Nephron progenitor cell (in vitro differentiated cells): ENCODE measurements at places on chromosomes 2 and 18.

DNA sequence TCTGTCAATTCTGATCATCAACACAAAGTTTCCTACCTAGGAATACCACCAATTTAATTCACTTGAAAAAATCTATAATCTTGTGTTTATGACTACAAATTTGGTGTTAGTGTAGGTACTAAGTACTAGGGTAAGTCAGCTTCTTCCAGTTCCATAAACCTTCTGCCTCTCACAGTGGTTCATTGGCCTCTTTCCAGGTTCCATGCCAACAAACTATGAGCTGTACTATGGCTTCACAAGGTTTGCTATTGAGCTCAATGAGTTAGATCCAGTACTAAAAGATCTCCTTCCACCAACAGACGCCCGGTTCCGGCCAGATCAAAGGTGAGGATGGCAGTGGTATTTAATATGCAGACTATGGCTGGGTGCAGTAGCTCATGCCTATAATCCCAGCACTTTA, 58.8 kb downstream of the PRKRA start:
- peaks cover 26% of the 10 kb centered on the region for H3K36me3 ChIP-seq
- no peak overlapping the region for H3K27ac ChIP-seq
- no peak for DNase-seq
- H3K4me3 ChIP-seq, result no peak overlapping the region
- H3K4me1 ChIP-seq, result peaks cover 14% of the 10 kb centered on the region

DNA sequence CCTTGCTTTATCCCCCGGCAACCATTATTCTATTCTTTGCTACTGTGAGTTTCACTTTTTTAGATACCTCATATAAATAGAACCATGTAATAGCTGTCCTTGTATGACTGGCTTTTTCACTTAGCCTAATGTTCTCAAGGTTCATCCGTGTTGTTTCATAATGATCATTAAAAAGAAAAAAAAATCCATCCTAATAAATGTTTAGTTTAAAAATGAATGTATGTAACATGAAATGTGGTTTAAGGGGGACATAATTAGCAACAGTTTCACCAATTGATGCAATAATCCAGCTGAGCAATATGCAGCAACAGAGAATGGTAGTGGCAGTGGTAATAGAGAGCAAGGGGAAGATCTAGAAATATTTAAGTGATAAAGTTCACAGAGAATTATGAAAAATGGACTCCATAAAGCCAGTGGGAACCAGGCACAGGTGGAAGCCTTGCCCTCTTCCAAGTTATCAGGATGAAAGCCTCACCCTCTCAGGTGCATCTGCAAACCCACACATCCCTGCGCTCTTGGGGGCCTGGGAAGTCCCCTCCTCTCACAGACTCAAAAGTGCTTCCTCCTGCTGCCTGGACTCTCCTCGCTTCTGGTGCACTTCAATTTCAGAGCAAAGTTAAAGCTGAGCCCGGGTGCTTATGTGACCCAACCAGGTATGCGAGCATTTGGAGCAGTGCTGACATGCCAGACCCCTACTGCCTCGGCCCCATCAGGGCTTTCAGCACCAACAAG, 1403.3 kb upstream of the SLC39A10 start:
- no peak overlapping the region for H3K27ac ChIP-seq
- H3K4me1 ChIP-seq, result peaks cover 11% of the 10 kb centered on the region
- no peak for DNase-seq
- no peaks in the 10 kb centered on the region for H3K27me3 ChIP-seq
- no peak overlapping the region for H3K4me3 ChIP-seq

- H3K4me1 ChIP-seq, result peaks cover 41% of the 10 kb centered on the region
- peaks cover 13% of the 10 kb centered on the region for H3K36me3 ChIP-seq
- DNase-seq, result no peak
- H3K27me3 ChIP-seq, result no peaks in the 10 kb centered on the region
Observed at GRCh38 chr2:222652491-222653255, 3.2 kb downstream of the FARSB start.

DNA sequence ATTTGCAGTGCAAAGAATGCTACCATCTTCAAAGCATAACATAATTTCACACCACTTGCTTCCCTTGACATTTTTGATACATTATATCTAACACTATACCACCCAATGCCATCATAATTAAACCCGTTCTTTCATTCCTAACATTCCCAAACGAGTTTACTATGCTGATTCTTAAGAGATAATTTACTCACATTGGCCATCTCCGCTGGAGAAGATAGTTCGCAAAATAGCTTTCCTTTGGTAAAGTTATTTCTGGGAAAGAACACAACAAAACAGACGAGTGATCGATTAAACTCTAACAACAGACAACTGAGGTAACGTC, 716 bp downstream of the MMADHC start:
- no peak for DNase-seq
- peaks cover 42% of the 10 kb centered on the region for H3K4me1 ChIP-seq
- H3K27ac ChIP-seq, result peak overlapping the region; percentile 99
- peak overlapping the region; percentile 97 for H3K4me3 ChIP-seq

DNA sequence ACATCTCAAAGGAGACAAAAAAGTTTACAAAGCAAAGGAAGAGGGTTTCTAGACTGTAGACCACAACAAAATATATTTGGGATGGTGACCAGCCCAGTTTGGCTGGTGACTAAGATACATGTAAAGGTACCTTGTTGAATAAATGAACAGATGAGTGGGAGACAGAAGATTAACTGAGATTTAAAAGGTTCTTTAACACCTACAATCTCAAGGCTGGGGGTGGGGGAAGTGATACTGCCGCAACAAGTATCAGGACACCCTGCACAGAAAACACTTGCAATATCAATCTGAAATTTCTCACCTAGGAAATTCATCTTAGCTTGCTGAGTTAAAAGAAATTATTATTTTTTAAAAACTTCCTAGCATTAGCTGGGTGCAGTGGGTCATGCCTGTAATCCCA, 8.3 kb downstream of the RNF149 start:
- H3K27ac ChIP-seq, result peak overlapping the region; percentile 24
- H3K36me3 ChIP-seq, result peaks cover 50% of the 10 kb centered on the region
- no peak for DNase-seq
- no peaks in the 10 kb centered on the region for H3K27me3 ChIP-seq
- no peak overlapping the region for H3K4me3 ChIP-seq
- H3K4me1 ChIP-seq, result peaks cover 19% of the 10 kb centered on the region

GRCh38 chr2:167471734-167472133, 583.5 kb downstream of the XIRP2 start:
- DNase-seq, result no peak
- no peaks in the 10 kb centered on the region for H3K27me3 ChIP-seq
- H3K4me3 ChIP-seq, result no peak overlapping the region
- H3K27ac ChIP-seq, result no peak overlapping the region

GRCh38 chr18:50080316-50080715, 114.6 kb downstream of the MYO5B start:
- H3K27ac ChIP-seq, result no peak overlapping the region
- no peak for DNase-seq
- H3K4me1 ChIP-seq, result no peaks in the 10 kb centered on the region
- no peaks in the 10 kb centered on the region for H3K36me3 ChIP-seq
- no peak overlapping the region for H3K4me3 ChIP-seq
- peaks cover 33% of the 10 kb centered on the region for H3K27me3 ChIP-seq

DNA sequence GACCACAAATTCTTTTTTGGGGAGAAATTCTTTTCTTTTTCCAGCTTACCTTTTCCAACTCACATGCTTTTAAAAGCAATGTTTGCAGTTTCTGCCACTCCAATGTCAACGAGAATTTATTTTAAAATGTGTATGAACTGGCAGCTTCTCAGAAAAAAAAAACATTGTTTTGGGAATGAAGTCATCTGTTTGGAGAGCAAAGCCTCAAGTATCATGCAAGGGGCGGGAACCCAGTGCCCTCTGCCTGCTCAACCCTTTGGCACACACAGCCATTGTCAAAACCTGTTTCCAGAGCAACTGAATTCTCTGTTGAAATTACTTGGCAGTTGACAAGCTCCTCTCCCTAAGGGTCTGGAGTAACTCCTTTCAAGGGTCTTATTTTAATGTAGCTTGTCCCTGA, 128.5 kb downstream of the QPCT start:
- DNase-seq, result no peak
- no peaks in the 10 kb centered on the region for H3K4me1 ChIP-seq
- no peaks in the 10 kb centered on the region for H3K36me3 ChIP-seq
- no peak overlapping the region for H3K4me3 ChIP-seq
- no peak overlapping the region for H3K27ac ChIP-seq

DNA sequence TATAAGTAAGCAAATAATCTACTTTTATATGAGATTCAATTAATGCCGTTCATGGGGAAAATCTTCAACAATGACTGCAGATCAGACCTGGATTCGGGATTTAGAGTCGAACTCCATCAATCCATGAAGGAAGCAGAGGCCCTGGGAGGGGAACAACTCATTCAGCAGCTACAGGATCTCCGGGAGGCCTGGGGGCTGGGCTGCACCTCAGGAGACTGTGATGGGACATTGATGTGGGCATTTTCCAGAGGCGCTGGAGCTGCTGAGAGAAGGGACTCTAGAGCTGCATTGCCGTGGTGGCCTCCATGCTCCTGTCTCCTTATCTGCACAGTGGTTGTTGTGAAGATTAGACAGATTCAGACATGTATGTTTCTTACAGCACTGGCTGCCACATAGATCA, 76.9 kb downstream of the MYT1L start:
- no peak overlapping the region for H3K4me3 ChIP-seq
- peaks cover 8% of the 10 kb centered on the region for H3K27me3 ChIP-seq
- H3K36me3 ChIP-seq, result no peaks in the 10 kb centered on the region
- no peak overlapping the region for H3K27ac ChIP-seq
- DNase-seq, result no peak

GRCh38 chr2:147548451-147548850, 296.4 kb upstream of the ACVR2A start:
- no peak overlapping the region for H3K4me3 ChIP-seq
- H3K27me3 ChIP-seq, result no peaks in the 10 kb centered on the region
- no peak overlapping the region for H3K27ac ChIP-seq
- no peaks in the 10 kb centered on the region for H3K36me3 ChIP-seq
- no peaks in the 10 kb centered on the region for H3K4me1 ChIP-seq
- no peak for DNase-seq

DNA sequence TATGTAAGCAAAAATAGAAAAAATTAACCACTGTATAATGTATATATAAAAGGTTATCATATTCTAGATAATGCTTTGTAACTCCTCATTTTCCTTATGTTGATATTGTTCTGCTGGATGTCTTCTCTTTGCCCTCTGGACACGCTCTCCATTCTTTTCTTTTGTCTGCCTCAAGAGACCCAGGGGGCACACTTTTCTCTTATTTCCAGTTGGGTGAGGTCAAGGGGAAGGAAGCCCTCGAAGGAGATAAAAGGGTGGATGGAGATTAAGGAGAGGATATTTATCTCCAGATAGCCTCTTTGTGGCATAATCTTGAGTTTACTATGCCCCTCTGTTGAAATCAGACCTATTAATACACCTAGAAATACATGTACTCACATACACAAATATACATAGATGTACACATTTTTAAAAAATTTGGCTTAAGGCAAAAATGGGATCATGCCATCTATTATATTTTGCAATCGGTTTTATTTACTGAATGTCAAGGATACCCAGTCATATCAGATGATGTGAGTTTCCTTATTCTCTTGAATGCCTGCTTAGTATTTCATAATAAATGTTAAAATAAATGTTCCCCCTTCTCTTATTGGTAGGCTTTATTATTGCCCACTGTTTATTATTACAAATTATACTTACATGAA, 65.3 kb downstream of the LCLAT1 start:
- peak overlapping the region; percentile 21 for H3K4me3 ChIP-seq
- H3K36me3 ChIP-seq, result peaks cover 30% of the 10 kb centered on the region
- no peak for DNase-seq
- peaks cover 2% of the 10 kb centered on the region for H3K27me3 ChIP-seq
- H3K4me1 ChIP-seq, result peaks cover 47% of the 10 kb centered on the region

DNA sequence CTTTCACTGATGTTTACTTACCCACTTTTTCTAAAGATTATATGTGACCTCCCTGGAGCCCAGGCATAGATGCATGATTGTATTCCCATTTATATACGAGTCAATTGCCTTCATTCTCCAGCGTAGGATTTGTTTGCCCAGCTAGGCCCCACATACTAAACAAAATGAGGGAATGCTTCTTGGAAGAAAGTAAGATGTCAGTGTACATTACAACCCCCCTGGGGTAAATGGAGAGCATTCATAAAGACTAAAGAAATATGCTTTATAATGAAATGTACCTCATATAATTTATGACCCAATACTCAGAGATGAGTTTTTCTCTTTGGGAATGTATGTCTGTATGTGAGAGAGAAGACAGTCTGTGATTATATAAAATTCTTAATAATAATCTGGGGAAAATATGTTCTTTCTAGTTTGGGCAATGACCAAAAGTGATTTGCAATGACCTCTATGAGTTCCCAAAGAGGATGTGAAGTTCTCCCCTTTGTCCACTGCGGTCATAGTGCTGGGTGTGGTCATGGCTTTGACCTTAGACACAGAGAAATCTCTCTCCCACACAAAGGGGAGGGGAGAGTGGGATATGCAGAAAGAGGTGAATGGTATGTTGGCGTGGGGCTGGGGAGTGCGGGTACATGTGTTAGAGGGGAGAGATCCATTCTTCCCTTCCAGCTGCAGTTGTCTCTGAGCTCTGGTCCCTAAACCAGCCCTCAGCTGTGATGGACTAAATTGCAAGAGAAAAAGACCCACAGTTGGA, 175.6 kb downstream of the EN1 start:
- peaks cover 20% of the 10 kb centered on the region for H3K4me1 ChIP-seq
- no peak for DNase-seq
- H3K27ac ChIP-seq, result no peak overlapping the region
- H3K4me3 ChIP-seq, result no peak overlapping the region

- H3K36me3 ChIP-seq, result no peaks in the 10 kb centered on the region
- H3K27me3 ChIP-seq, result no peaks in the 10 kb centered on the region
- no peak for DNase-seq
- H3K27ac ChIP-seq, result no peak overlapping the region
- H3K4me3 ChIP-seq, result no peak overlapping the region
Observed at GRCh38 chr2:141698500-141698899, 432.3 kb downstream of the LRP1B start.

- peaks cover 14% of the 10 kb centered on the region for H3K4me1 ChIP-seq
- no peaks in the 10 kb centered on the region for H3K36me3 ChIP-seq
- no peak overlapping the region for H3K4me3 ChIP-seq
- H3K27me3 ChIP-seq, result peaks cover 16% of the 10 kb centered on the region
- DNase-seq, result no peak
Observed at GRCh38 chr2:9982248-9982647, 30.8 kb downstream of the GRHL1 start.

- H3K4me1 ChIP-seq, result no peaks in the 10 kb centered on the region
- H3K27ac ChIP-seq, result no peak overlapping the region
- H3K27me3 ChIP-seq, result peaks cover 8% of the 10 kb centered on the region
- no peak overlapping the region for H3K4me3 ChIP-seq
Observed at GRCh38 chr18:63220903-63221302, 98.7 kb downstream of the BCL2 start.

DNA sequence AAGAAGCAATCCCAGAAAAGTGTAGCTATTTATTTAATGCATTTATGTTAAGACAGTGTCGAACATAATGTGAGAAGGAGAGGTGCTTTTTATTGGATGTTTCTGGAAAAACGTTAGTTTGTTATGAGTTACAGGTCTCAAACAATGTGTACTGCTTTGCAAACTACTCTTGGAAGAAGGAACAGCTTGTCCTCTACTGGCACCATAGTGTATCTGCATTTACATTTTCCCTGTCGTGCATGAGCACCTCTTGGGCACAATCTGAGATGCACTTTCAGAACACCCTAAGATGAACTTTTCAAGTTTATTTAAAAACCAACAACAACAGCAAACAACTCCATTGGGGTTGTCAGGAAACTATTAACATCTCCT, 22.8 kb downstream of the CCNYL1 start:
- no peak overlapping the region for H3K27ac ChIP-seq
- no peaks in the 10 kb centered on the region for H3K27me3 ChIP-seq
- H3K4me3 ChIP-seq, result no peak overlapping the region
- H3K36me3 ChIP-seq, result peaks cover 28% of the 10 kb centered on the region
- DNase-seq, result no peak

GRCh38 chr2:38108907-38109731, 33.2 kb upstream of the CYP1B1 start:
- no peak for DNase-seq
- H3K27me3 ChIP-seq, result no peaks in the 10 kb centered on the region
- peaks cover 49% of the 10 kb centered on the region for H3K4me1 ChIP-seq
- H3K4me3 ChIP-seq, result no peak overlapping the region
- H3K36me3 ChIP-seq, result peaks cover 20% of the 10 kb centered on the region
- H3K27ac ChIP-seq, result no peak overlapping the region
